ENCODE measurements at places on chromosomes 5 and 9.

- no peak for DNase-seq
These were observed 46.2 kb downstream of the NSUN2 start for GRCh38 chr5:6586647-6587042.

DNA sequence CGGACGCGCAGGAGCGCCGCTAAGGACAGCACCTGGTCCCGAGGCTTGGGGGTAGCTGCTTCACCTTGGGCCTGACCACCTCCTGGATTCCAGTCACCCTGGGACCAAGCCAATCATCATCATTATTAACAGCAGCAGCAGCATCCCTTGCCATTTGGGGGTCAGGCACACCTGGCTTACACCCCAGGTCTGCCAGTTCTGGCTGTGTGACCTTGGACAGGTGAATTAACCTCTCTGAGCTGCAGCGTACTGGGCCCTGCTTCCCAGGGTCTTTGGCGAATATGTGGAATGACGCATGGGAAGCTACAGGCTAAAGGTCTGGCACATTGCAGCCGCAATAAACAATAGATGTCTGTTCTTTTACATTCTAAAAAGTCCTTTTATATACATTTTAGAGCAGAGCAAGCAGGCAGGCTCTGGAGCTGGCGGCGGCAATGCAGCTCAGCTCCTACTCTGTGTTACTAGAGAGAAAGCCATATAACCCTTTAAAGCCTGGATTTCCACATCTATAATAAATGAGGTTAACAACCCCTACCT is 97.8 kb upstream of the CPLX2 start:
- DNase-seq, result no peak

- no peak for DNase-seq
These were observed 17.2 kb upstream of the EFNA5 start for GRCh38 chr5:107687937-107688336.

- DNase-seq, result no peak
These were observed at the start of gene VAV2 for GRCh38 chr9:133991964-133992779. Gene VAV2 (minus strand): TSS chr9:133992324. CDS start chr9:133992278, 46 bp downstream.

DNA sequence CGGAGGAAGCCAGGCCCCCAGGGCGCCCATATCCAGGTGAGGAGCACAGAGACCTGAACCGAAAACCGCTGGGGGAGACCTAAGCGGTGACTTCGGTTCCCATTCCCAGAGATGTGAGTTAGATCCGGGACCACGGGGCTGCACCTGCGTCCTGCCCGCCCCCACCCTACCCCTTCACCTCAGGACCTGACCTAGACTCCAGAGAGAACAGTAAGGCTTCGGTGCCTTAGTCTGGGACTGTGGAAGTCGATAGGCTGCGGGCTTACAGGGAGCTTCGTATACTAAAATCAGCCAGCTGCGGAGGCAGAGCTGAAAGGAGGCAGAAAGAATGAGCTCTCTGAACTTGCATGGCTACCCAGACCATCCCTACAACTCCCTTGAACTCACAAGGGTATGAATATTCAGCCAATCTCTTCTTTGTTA is 518 bp upstream of the FAM13B start:
- DNase-seq, result no peak

DNA sequence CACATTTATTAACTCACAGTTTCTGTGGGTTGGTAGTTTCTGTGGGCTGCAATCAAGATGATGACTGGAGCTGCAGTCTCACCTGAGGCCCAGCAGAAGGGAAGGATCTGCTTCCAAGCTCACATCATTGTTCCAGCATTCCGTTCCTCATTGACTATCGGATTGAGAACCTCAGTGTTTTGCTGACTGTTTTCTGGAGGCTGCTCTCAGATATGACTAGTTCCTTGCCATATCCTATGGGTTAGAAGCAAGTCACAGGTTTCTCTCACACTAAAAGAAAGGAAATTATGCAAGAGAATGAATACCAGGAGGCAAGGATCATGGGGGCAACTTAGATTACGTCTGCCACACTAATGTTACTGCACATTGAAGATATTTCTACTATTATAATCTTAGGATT is 6.3 kb upstream of the ERAP1 start:
- no peak for DNase-seq

DNA sequence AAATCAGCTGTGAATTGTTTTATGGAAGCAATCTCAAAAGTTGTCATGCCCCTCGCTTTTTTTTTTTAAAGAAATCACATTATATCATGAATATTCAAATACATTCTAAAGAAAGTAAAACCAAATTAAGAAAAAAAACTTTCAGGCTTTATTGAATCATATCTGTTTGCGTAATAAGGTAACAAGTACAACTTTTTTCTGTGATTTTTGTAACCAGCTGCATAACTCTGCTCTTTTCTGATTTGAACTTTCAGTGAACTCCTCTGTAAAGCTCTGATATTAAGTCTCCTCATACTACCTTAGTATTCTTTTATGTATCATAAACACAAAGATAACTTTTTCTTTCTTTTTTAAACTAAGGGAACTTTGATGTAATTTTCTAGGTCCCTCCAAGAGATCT is 65.3 kb downstream of the CWC27 start:
- DNase-seq, result no peak

GRCh38 chr5:91401175-91401574 is 18.1 kb upstream of the ARRDC3 start:
- no peak for DNase-seq

Measured in T-helper 1 cell (primary cell).